ACHN (cell line): ENCODE measurements at places on chromosomes 1 and 21.

DNA sequence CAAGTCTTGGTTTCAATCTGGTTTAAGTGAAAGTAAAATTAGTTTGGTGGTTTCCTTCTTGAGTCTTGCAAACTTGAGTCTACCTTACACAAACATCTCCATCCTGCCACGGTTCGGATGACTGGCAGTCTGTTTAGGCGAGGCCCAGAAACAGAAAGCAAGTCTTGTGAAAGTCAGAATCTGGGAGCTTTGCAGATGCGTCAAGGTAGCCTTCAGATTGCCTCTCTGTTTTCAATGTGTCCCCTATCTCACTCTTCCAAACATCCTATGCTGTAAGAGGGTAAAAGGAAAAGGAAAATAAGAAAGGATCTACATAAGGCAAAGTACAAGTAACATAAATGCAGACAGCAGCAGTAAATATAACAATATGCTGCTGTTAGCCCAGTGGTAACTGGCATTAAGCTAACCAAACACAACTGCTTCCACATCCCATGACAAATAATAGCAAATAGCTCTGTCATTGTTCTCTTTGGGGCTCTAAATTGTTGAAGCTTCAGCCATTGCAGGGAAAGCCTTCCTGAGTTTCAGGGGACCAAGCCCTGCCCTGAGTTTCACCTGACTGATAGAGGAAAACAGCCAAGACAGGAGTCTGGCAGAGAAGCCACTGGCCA is 26.2 kb upstream of the C1orf105 start:
- no peak for DNase-seq

- no peak for DNase-seq
These were observed 19.1 kb downstream of the DIP2A start for GRCh38 chr21:46477765-46478164.

DNA sequence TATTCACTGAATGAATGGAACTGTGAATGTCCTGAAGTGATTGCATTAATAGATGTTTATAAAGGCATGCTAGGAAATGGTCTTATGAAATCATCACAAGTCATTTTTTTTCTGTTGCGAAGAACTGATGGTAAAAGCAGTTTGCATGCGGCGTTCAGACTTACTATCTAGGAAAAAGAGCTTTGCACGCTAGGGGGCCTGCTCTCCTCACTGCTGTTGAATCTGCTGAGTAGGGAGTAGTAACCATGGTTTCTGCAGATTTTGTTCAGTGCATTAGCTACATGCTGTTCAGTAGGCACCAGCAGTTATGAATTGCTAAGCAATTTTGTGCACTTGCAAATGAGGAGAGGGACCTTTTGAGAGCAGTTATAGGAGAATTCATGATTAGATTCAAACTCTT is 57.9 kb downstream of the CENPF start:
- peak; percentile 42 for DNase-seq

GRCh38 chr1:13593511-13594131 is 10.0 kb downstream of the PDPN start:
- DNase-seq, result no peak

DNA sequence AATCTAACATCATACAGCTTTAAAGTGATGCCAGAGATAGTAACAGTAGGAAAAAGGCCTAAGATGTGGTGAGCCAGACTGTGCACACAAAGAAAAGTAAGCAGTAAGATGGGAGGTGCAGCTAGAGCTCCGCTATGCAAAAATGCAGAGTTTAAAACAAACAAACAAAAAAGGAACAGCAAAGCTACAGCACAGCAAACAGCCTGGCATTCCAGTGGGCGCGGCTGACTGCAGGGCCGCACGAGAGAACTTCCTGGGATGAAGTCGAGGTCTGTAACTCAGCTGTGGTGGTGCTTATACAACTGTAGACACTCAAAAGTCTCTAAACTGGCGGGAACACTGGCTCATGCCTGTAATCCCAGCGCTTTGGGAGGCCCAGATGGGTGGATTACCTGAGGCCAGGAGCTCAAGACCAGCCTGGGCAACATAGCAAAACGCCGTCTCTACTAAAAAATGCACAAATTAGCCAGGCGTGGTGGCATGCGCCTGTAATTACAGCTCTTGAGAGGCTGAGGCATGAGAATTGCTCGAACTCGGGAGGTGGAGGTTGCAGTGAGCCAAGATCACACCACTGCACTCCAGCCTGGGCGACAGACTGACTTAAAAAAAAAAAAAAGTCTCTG is 30.1 kb downstream of the PRDM15 start:
- DNase-seq, result no peak

DNA sequence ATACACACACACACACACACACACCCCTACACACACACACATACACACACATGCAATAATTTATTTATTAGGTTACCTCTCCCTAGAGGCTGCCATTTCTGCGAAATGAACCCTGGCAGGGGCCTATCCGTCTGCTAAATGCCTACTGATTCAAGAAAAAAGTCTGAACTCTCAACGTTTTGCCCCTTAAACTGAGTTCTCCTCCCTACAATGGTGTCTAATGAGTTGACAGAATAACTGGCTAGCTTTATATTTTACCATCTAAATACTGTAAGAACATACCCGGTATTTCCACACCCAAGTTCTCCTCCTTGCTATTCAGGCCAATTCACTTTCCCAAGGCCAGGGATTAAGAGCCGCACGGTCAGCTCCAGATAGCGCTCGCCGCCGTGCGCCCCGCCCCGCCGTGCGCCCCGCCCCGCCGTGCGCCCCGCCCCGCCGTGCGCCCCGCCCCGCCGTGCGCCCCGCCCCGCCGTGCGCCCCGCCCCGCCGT is 339 bp upstream of the RNPC3 start:
- DNase-seq, result peak; percentile 47

DNA sequence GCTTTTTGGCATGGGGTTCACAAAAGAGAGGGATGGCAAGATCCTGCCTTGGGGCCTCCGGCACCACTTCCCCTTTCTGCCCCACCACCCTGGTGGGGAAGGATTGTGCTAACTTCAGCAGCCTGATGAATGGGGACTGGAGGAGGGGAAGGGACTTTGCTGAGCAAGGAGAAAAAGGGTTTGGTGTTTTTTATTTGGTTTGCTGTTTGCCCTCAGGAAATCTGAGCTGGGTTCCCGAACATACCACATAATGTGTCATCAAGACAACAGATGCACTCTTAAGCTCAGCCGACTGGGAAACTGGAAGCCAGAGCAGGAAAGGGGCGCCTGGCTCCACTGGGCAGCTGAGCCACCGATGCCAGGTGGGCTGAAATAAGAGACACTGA is 19.8 kb downstream of the OLFML2B start:
- DNase-seq, result peak; percentile 30

DNA sequence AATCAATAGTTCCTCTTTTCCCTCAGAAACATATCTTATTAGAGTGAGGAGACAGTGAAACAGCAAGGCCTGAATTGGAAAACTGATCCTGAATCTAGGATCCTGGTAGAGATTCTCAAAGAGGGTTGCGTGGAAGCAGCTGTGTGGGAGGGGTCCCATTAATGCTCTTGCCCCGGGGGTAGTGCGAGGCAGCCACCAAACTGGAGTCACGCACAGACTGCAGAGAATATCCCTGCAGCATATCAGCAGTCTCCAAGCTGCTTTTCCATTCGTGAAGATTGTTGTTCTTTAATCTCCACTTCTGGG is 150.1 kb downstream of the DISC1 start:
- DNase-seq, result no peak

GRCh38 chr1:228986093-228986904 is 251.0 kb downstream of the RHOU start:
- DNase-seq, result no peak

DNA sequence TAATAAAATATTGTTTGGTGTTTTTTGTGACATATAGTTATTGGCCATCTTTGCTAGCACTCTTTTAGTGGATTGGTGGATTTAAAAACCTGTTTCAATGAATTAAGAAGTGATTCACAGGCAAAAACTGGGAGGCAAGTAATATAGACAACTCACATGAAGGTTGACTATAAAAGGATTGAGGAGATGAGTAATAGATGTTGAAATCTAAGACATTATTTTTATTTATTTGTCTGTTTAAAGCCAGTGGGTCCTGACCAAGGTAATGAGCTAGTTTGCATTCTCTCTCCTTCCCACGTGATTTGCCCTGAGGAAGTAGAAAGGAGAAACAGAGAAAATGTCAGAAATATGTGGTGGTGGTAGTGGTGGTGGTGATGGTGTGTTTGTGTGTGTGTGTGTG is 351.5 kb upstream of the ZP4 start:
- no peak for DNase-seq

GRCh38 chr1:165303386-165303785 is 53.1 kb downstream of the LMX1A start:
- DNase-seq, result no peak

DNA sequence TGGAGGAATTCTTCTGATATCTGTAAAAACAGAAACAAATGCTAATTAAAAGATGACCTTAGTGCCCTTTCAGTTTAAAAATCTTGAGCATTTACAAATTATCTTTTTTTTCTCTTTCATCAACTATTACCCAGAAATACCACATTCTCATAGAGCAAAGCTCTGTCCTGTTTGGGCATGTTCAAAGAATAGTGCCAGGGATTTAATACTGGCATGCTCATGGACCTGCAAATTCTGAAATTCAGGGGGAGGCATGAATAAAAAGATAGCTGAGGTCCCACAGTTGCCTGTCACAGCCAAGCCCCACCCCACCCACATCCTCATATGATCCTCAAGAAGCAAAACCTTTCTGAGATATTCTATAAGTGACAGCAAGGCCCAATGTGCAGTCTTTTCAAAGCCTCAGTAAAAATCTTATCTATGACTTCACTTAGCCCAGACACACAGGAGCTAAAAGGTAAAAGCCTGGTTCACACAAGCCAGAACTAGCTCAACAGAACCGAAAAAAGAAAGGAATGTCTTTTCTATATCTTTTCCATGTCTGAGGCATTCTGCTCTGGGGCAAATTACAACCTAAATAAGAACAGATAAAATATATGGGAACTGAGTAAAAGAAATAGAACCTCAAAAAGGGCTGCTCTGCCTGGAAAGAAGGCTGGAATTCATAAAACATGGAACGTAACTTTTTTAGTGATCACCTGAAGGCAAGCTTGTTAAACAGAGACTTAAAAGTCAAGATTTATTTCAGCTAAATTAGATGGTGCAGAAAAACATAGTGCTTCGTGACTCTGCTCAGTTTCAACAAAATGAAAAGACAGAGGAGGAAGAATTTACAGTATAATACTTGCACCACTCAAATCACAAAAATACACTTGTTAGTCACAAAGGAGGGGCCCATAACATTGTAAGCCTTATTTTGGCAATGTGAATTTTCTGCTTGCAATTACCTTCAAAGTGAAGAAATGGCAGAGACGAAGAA is 11.0 kb downstream of the WLS start:
- DNase-seq, result no peak

DNA sequence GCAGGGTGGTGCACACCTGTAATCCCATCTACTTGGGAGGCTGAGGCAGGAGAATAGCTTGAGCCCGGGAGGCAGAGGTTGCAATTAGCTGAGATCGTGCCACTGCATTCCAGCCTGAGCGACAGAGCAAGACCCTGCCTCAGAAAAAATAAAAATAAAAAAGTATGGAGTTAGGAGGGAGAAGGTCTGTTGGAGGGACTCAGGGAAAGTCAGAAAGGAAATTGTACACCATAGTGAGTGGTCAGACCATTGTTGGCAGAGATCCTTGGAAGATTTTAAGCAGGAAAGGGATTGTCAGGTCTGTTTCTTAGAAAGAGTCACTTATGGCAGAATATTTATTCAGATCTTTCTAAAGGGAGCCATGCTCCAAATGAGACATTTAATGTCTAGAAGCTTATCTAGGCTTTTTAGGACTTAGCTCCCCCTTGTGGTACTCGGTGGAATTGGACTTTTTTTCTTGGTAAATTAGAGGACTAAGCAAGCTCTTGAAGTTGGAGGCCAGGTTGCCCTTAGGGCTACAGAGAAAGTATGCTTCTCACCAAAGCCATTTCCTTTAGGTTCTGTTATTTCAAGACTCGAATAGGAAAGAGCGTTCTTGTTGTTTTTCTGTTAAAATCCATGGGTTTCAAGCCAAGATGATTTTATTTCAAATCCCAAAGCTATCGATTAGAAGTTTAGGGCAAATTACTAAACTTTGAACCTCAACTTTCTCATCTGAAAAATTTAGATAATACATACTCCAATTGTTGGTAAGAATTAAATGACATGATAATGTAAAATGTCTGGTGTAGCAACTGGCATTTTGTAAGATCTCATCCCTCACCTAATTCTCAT is 16.5 kb downstream of the MIA3 start:
- DNase-seq, result peak; percentile 93

DNA sequence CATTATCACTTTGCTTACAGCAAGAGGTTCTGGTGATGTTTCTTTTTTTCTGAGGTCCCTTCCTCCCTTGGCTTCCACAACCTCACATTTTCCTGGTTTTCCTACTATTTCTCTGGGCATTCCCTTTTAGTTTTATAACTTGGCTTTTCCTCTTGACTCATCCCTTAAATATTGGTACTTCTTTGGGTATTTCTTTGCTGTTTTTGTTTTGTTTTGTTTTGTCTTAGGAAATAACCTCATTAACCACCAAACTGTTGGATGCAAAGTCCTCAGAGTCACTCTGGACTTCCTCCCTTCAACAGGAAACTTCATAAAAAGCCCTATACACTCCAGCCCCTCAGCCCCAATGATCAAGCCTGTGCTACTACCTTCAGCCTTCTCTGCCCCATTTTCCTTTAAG is 211.1 kb downstream of the DUSP10 start:
- DNase-seq, result no peak
